ENCODE measurements at places on chromosomes 7 and 10.

GRCh38 chr10:103699611-103700435 is 155.6 kb downstream of the SH3PXD2A start:
- no peak for DNase-seq

DNA sequence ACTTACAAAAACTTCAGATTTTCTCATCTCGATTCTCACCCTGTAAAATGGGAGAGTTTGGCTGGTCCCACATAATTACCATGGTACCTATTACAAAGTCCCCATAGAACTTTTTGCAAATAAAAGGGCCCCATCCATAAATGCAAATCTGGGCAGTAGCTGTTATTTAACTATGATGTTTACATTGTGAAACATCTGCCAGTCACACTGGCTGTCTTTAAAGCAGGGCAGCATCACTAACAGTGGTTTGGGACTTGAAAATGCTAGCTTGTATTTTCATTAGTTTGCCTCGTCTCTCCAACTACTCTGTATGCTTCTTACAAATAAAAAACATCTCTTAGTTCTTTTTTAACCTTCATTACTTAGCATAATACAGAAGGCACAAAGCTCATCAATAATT is 240.7 kb downstream of the FZD1 start:
- DNase-seq = no peak

GRCh38 chr7:77697535-77697831 is 1.2 kb downstream of the RSBN1L start:
- peak; percentile 53 for DNase-seq

DNA sequence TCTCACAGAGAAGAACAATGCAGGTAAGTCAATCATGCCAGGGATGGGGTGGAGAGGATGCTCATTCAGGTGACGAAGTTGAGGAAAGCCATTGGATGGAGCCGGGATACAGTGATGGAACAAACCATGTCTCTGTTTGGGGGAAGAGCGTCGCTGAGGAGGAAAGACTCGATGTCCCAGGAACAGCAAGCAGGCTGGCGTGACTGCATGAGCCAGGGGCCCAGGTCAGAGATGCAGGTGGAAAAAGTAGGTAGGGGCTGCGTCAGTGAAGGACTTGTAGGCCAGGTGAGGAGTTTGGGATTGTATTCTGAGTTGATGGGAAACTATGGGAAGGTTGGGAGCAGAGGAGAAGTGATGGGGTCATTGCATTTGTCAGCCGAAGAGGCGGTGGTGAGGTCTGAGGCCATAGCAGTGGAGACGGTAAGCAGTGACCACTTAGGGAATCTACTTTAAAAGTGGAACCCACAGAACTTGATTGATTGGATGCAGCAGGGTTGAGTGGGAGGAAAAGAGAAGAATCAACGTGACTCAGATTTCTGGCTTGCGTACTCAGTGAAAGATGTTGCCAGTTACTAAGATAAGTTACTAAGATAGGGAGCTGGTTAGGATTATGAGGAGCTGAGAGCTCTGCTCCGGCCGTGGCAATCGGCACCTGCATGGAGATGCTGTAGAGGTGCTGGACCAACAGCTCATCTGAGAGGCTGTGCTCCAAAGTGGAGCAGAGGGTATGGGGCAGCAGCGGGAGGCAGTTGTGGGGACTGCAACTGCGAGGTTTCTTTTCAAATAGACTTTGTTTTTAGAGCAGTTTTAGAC is 12.5 kb upstream of the IL2RA start:
- DNase-seq = peak; percentile 82

- DNase-seq = no peak
Observed at GRCh38 chr7:138661069-138661635, 40.0 kb downstream of the SVOPL start.

DNA sequence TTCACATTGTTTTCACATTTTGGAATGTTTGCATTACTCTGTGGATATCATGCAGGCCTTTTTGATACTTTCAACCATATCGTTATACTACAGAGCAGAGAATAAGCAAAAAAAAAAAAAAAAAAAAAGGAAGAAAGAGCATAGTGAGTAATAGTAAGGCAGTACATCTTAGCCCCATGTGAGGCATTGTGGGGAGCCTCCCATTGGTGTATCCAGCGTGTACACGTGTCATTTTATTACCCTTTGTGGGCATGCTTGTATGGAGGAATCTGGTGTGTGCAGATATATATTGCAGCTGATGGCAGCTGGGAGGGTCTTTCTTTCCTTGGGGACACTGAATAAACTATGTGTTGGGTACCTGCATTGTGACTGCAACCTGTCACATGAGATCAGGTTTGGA is 19.6 kb downstream of the R3HCC1L start:
- no peak for DNase-seq

- peak; percentile 29 for DNase-seq
Observed at GRCh38 chr10:31607481-31607880, 288.5 kb downstream of the ZEB1 start.

GRCh38 chr10:129743738-129744133 is 220.3 kb downstream of the EBF3 start:
- no peak for DNase-seq

- DNase-seq = peak; percentile 12
Observed at GRCh38 chr7:79615466-79615865, 162.0 kb upstream of the MAGI2 start.

DNA sequence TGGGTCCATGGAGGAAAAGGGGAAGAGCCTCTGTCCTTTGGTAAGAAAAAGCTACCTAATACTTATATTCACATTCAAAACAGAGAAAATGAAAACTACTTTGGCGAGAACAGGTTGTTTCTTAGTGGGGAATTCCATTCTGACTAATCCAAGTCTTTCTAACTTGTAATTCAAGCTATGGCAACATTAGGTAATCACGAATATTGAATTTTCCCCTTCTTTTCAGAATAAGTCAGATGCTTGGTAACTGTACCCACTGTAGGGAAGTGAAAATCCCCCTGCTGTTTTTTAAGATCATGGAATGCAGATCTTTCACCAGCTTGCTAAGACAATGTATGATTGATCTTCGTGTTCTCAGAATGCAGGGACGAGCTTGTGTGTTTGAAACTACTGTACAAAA is 384.4 kb downstream of the TCERG1L start:
- DNase-seq = no peak

DNA sequence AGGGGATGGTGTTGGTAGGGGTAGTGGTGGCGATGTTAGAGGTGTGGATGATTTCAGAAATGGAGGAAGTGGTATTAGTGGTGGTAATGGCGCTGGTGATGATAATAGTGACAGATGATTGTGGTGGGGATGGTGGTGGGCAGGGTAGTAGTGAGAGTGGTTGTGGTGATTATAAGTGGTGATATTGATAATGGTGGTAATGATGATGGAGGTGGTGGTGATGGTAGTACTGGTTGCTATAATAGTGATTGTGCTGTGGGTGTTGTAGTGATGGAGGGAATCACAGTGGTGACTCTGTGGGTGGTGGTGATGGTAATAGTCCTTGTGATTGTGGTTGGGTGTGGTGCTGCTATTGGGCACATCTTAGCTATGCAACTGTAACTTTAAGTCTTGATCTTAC is 61.6 kb upstream of the TBX20 start:
- no peak for DNase-seq

DNA sequence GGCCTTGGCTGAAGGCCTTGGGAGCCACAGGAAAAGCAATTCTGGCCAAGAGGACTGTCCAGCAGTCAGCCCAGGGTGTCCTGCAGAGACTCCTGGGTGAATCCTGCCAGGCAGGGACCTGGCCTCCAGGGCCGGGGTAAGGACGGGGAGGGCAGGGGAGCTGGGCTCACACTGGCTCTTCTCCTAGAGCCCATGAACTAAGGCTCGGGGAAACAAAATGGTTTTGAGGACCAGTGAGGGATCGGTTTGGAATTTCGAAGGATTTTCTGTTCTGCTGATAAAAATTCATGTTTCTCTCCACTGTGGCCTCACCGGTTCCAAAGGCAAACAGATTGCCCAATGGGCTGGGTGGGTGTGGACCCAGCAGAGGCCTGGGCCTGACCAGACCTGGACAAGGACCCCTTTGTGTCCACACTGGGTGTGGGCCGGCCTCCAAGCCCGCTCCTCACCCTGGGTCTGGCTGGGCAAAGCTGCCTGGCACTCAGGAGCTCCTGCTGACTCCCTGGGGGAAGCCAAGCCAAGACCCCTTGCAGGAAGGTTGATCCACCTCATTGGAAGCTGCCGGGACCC is 27.3 kb downstream of the FAM20C start:
- DNase-seq = peak; percentile 34

DNA sequence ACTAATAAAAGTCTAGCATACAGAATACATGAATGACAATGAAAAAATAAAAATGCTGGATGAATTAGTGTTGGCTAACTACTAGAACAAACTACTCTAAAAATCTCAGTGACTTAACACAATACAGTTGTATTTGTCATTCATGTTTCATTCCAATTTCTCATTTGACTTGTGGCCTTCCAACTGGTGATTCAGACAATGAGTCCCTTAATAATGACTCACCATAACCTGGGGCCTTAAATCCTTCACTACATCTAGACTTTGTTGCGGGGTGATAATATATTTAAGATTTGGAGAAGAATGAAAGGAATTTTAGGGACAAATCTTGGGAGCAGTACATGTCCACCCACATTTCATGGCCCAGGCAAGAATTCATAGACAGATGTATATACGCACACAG is 90.5 kb upstream of the POM121L12 start:
- DNase-seq = no peak

GRCh38 chr7:115191526-115191925 is 269.6 kb downstream of the MDFIC start:
- DNase-seq = no peak

DNA sequence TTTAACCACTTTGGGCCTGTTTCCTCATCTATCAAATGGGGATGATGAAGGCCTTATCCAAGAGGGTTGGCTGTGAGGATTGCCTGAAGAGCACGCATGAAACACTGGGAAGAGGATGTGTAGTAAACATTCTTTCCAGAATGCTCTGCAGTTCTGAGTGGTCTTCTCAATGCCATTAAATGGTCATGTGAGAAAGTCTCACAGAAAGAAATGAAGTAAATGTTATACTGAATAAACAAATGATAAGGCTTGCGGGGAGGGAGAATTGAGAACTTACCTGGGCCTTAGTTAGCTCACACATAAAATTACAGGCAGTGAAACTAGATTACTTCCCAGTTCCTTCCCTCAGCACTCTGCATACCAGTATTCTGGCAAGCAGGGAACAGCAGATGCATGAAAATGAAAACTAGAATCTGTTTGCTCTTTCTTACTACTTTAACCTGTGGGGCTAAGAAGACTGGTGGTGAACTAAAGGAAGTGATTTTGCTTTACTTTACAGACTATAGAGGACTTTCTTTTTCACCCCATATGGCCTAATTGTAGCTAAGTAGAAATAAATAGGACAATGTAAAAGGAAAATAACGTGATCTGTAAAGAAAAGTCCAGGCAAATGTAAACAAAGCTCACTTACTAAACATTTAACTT is 135.3 kb upstream of the CCDC6 start:
- DNase-seq = no peak

GRCh38 chr10:68606918-68607317 is 46.8 kb downstream of the TET1 start:
- DNase-seq = peak; percentile 92

- peak; percentile 55 for DNase-seq
Observed at GRCh38 chr7:140348161-140348849, 50.0 kb downstream of the SLC37A3 start.
